A375 (cell line): ENCODE measurements at places on chromosomes 16 and 17. TPM values are rescaled to one million over a fixed set of nuclear protein-coding genes. Genes with fewer than 3 reads are reported as not detected.

The SCGB1C2 gene
- not detected in 2 replicates for total RNA-seq

The ECI1 gene
- total RNA-seq = 86.9 and 97.5 TPM in 2 replicates

The TBC1D3D gene
- total RNA-seq = not detected in 2 replicates

The EME1 gene
- total RNA-seq = 27.2 and 31.6 TPM in 2 replicates

The PAGR1 gene
- total RNA-seq = 64.7 and 72.0 TPM in 2 replicates

The WFIKKN2 gene
- total RNA-seq = not detected in 2 replicates

The CDK5R1 gene
- 5.0 and 5.1 TPM in 2 replicates for total RNA-seq

The ANKRD40 gene
- total RNA-seq = 27.5 and 32.4 TPM in 2 replicates

The RASL10B gene
- total RNA-seq = 0.53 and 0.57 TPM in 2 replicates

The POLG2 gene
- total RNA-seq = 19.8 and 21.4 TPM in 2 replicates

The ACSM2A gene
- total RNA-seq = not detected in 2 replicates

The SLC13A2 gene
- not detected in 2 replicates for total RNA-seq

The KLHL36 gene
- total RNA-seq = 21.0 and 25.9 TPM in 2 replicates

The KRT33B gene
- 0.29 TPM in 1 of 2 replicates, not detected in the other for total RNA-seq

The TMEM132E gene
- not detected in 2 replicates for total RNA-seq

The HOXB8 gene
- total RNA-seq = 15.1 and 27.5 TPM in 2 replicates

The SPECC1 gene
- total RNA-seq = 16.1 and 23.1 TPM in 2 replicates

The RNF213 gene
- 47.0 and 55.1 TPM in 2 replicates for total RNA-seq

The HGS gene
- 159 and 172 TPM in 2 replicates for total RNA-seq

The NPLOC4 gene
- 46.8 and 62.1 TPM in 2 replicates for total RNA-seq

The FADS6 gene
- total RNA-seq = not detected in 2 replicates

The ST6GALNAC2 gene
- 2.8 and 6.1 TPM in 2 replicates for total RNA-seq

The CRYBA1 gene
- not detected in 2 replicates for total RNA-seq

The ABCC3 gene
- total RNA-seq = 22.4 and 22.9 TPM in 2 replicates

The KRTAP4-3 gene
- total RNA-seq = not detected in 2 replicates

The KRTAP9-2 gene
- not detected in 2 replicates for total RNA-seq

The FOXC2 gene
- 6.9 and 9.2 TPM in 2 replicates for total RNA-seq

The C16orf46 gene
- total RNA-seq = 0.96 and 1.2 TPM in 2 replicates

The GAST gene
- total RNA-seq = not detected in 2 replicates

The KCTD19 gene
- total RNA-seq = not detected in 2 replicates

The ASGR2 gene
- not detected in 2 replicates for total RNA-seq

The TM4SF5 gene
- total RNA-seq = not detected in 2 replicates

The SNX20 gene
- total RNA-seq = not detected in 2 replicates

The FZD2 gene
- total RNA-seq = 7.5 and 10.3 TPM in 2 replicates

The KRT25 gene
- total RNA-seq = not detected in 2 replicates

The COX6A2 gene
- total RNA-seq = not detected in 2 replicates

The VAT1L gene
- 2.3 and 3.3 TPM in 2 replicates for total RNA-seq
